ENCODE measurements at places on chromosomes 7 and 10. TPM values are rescaled to one million over a fixed set of nuclear protein-coding genes. Genes with fewer than 3 reads are reported as not detected.

PIK3AP1 gene
- total RNA-seq, result 12.1 TPM

- no peak for DNase-seq
Measured at GRCh38 chr10:133021963-133022775, 65.6 kb upstream of the ADGRA1 start.

DNA sequence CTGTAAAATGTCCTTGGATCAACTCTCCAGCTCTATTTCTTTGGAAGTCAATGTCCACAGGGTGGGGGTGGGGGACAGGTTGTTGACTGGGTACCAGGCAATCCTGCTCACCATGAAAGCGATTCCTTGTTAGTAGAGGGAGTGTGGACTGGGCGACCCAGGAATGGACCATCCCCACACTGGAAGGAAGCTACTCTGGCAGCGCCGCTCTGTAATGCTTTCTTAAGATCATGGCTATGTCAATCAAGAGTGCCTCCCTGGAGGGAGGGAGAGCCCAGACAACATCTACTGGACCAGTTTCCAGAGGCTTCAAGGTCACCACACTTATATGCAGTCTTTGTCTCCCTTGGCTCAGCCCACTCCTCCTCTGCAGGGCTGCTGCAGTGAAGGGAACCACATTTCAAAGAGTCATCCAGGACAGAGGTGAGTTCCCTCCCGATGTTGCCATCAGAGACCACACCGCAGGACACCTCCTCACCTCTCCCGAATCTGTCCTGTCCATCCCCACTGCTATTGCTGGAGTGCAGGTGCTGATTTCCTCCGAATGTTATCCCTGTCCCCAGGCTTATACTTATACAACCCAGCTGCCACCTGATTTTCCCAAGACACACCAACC lies 6.9 kb downstream of the GIMAP5 start:
- DNase-seq, result no peak

PDK4 gene
- total RNA-seq, result 0.07 TPM

DNA sequence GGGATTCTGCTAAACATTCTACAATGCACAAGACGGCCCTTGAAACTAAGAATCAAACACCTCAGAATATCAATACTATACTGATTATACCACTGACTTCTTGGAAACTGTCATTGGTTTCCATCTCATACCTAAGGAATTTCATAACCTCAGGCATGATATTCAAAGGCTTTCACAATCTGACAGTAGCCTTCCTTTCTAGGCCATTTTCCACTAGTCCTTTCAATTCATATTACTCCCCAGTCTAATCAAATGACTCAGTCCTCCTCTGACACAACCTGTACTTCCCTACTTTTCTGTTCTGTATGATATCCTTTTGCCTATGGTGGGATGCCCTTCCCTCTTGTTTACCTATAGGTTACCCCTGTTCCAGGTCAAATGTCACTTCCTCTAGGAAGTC lies 48.3 kb downstream of the CSTF2T start:
- DNase-seq, result no peak
